ENCODE measurements at places on chromosomes 13 and 19.

- DNase-seq: peak; percentile 81
These were observed at the start of gene CNN2 for GRCh38 chr19:1025960-1026782. Gene CNN2, plus strand, starts transcription at chr19:1026608. Its CDS starts 54 bp downstream, at chr19:1026662.

- no peak for DNase-seq
These were observed 158.7 kb downstream of the VWA8 start for GRCh38 chr13:41802043-41802683.

- DNase-seq: no peak
These were observed 29.1 kb downstream of the CERS4 start for GRCh38 chr19:8238251-8238650.

GRCh38 chr19:14437578-14438140 is 4.6 kb downstream of the PKN1 start:
- peak; percentile 52 for DNase-seq

All from EL (cell line).